ENCODE measurements at places on chromosomes 4 and X.

DNA sequence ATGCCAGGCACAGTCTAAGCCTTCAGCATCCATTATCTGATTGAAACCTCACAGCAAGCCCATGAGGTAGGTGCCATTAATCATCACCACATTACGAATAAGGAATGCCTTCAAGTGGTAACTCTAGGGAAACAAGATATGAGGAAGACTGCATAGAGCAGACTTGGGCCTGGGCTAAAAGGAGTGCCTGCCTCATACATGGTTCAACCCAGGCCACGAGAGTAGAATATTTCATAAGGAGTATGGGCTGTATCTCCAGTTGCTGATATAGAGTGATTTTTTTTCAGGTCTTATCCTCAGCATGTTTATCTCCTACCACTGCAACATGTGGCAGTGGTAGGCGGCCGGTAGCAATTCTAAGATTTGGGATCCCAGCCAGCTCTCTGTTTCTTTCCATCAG is 51.7 kb downstream of the ATP11C start:
- DNase-seq, result no peak

DNA sequence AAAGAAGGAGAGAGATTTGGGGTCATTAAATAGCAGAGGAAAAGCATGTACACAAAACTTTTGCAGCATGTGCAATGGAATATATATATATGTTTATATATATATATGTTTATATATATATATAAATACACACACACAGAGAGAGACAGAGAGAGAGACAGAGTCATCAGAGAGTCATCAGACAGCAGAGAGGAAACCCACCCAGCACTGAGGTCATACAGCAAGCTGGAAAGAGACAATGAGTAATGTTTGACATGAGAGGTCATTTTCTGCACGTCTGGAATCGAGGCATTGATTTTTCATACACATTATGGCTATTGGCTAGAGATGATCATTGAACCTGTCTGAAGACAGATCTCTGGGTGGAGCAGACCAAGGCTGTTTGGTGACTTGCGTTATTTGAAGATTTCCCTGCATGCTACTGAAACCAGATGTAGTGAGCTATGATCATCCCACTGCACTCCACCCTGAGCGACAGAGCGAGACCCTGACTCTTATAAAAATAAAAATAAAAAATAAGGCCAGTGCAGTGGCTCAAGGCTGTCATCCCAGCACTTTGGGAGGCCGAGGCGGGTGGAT is 48.8 kb upstream of the SHOX start:
- DNase-seq, result no peak

DNA sequence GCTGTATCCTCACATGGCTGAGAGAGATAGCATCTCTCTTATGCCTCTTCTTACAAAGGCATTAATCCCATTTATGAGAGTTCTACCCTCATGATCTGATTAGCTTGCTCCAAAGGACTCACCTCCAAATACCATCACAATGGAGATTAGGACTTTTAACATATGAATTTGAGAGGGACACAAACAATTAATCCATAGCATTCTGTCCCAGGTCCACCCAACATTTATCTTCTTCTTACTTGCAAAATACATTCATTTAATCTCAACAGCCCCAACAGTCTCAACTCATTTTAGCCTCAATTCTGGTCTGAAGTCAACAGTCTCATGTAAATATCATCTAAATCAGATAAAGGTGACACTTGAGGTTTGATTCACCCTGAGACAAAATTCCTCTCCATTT is 555.4 kb downstream of the RAB28 start:
- DNase-seq, result no peak

DNA sequence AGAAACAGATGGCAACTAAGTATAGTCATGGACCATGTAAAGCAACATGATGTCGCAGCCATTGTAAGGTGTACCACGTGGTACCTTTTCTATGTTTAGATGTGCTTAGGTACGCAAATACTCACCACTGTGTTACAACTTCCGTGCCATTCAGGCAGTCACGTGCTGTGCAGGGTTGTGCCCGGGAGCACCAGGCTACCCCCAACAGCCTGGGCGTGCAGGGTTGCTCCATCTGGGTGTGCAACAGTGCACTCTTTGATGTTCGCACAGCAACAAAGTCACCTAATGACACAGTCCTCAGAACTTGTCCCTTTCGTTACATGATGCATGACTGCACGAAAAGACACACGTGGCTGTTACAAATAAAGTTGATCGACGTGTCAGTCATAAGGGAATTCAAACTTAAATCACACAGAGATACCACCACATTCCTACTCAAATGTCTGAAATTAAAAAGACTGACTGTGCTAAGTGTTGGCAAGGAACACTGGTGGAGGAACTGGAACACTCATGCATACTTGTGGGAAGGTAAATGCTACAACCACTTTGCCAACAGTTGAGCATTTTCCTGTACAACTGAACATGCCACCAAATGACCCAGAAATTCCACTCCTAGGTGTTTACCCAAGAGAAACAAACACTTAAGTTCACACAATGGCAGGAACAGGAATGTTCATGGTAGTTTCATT is 24.3 kb downstream of the CPLX1 start:
- DNase-seq, result no peak

- DNase-seq, result no peak
These were observed 8.1 kb downstream of the DNAJB14 start for GRCh38 chr4:99938243-99938753.

GRCh38 chr4:105149771-105150170 is 3.1 kb downstream of the TET2 start:
- no peak for DNase-seq

GRCh38 chr4:6916587-6917460 is 7.2 kb downstream of the TBC1D14 start:
- DNase-seq, result no peak

DNA sequence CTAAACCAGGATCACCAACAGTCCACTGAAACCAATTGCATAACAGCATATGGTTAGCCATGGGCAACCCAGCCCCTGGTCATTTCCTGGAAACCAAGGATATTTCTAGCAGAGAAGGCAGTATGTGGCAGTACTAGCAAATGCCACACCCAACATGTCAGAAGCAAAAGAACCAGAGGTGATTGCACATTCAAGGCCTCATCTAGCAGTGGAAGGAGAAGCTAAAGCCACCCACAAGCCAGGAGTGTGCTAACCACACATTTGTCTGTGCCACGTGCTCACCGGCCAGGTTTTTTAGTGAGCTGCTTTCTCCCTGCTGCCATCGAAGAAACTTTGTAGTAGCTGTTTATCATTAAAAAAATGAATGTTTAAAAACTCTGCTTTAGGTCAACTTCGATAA is 42.0 kb downstream of the TEC start:
- DNase-seq, result no peak

DNA sequence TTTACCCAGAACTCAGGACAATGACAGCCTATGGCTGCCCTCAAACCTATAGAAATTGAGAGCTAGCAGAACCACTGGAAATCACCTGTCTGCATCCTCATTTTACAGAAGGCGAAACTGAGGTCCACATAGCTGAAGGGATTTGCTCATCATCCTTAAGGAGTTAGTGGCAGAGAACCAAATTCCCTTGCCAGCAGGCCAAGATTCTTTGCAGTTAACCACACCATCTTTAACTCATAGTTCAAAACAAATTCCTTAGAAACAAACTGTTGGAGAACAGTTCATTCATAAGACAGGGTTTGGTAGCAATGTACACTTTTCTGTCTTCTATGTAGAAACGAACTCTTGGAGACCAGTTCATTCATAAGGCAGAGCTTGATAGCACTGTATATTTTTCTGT is 37.9 kb upstream of the RAP2C start:
- no peak for DNase-seq

DNA sequence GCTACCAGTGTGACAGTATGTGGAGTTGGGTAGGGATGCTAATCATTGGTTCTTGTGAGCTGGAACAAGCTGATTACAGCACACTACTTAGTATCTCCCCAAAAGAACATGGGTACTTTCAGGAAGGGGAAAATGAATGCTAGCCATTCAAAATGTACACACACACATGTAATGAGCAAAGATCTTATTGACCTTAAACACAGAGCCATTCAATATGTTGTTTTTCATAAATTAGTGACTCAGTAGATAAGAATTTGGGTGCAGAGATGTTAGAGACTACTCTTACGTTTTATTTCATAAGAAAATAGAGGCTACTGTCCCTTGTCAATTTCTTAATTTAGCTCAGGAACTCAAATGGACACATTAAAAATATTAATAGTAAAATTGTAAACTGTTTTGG is 509.5 kb upstream of the ATOH1 start:
- no peak for DNase-seq

DNA sequence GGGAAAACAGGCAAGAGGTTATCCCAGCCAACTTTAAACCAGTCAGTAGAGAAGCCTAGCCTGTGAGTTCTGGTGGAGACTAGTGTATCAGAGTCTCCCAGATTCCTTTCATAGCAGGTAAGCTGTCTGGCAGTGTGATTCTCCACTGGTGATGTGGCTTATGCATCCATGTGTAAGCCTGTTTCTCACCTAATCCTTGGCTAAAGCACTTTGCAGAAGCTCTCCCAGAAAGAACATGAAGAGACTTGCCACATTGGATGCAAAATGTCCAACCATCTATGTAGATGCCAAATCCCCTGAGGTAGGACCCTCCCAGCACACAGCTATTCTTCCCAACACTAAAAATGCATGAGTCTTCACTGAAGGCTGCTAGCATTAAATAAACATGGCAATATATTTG is 111.7 kb downstream of the CHRNA9 start:
- no peak for DNase-seq

DNA sequence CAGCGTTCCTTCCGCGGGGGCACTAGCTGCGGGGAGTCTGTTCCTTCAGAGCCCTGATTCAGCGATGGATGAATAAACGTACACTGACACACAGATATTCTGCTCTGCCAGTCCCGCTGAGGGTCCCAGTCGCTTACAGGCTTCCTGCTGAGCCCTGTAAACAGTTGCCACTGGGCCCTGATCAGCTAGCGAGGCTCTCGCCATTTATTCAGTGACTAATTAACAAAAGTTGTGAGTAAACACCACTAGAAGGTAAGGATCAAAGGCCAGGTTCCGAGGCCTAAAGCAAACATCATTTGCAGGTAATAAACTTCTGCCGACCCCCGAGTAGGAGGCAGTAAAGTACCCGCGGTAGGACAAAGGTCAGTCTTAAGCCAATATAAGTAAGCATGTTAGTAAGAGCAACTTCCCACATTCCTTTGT is 442.6 kb upstream of the GALNT7 start:
- no peak for DNase-seq

- no peak for DNase-seq
These were observed 106.8 kb downstream of the COL25A1 start for GRCh38 chr4:109195646-109196045.

DNA sequence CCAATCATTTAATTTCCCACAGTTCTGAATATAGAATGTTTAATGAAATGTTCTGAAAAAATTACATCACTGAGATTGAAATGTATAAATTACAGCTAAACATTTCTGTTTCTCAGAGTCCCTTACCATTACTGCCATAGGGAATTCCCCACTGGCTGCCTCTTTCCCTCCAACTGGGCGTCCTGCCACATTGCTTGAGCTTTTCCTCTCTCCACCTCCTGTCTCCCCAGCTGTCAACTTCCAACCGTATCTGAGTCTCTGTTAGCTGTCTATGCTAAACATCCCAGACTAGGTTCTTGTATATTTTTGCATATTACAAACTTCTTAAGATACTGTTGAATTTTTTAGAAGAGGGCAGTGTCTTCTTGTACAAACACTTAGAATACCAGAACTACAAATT is 407.3 kb upstream of the SLIT2 start:
- no peak for DNase-seq

DNA sequence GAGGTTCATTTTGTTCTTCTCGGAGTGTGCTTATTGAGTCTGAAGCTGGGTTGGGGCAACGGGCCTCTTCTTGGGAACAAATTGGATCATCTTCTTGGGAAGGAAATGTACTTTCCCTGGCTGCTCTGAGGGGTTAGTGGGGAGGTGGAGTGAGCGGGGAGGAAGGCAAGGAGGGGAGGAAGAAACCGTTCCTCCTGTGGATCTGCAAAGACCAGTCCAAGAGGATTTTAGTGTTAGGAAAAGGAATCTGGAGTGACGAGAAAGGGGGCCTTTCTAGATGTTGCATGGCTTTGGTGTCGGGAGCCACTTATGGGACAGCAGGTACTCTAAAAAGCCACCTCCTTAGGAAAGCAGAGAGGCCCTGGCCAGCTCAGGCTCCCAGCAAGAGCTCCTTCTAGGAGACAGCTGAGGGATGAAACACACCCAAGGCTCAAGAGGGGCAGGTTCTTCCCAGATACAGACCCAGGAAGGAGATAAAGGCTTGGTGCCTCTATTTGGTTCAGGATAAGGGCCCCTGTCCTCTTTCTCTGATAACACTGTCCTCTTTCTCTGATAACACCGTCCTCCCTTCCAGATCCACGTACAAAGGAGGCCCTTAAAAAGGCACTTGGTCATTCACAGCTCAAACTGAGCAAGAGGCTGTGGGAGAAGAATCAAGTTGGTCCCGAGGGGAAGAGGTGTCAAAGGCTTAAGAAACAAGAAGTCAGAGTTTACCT is 451 bp downstream of the SOD3 start:
- no peak for DNase-seq

DNA sequence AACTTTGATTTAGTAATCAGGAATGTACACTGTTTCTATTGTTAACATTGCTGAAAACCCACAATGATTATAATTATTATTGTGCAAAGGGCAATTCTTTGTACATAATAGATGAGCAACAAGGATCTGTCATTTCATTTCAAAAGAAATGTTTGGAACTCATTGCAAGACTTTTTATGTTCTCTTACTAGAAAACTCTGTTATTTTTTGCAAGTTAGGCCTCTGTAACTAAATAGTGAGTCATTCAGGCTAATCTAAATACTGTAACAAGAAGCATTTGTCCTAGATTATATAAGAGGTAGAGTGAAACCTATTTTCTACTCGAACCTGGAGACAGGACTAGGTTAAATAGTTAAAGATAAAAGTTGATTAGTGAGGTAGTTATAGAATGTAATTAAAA is 93.2 kb upstream of the FAM47B start:
- DNase-seq, result no peak

GRCh38 chr4:29708473-29708872 is 1011.7 kb upstream of the PCDH7 start:
- no peak for DNase-seq

GRCh38 chr4:51995647-51996220 is 24.4 kb downstream of the LRRC66 start:
- no peak for DNase-seq

GRCh38 chrX:2689773-2690666 is 1.1 kb upstream of the CD99 start:
- DNase-seq, result no peak

- DNase-seq, result no peak
These were observed 29.9 kb downstream of the VEGFC start for GRCh38 chr4:176762661-176763308.

DNA sequence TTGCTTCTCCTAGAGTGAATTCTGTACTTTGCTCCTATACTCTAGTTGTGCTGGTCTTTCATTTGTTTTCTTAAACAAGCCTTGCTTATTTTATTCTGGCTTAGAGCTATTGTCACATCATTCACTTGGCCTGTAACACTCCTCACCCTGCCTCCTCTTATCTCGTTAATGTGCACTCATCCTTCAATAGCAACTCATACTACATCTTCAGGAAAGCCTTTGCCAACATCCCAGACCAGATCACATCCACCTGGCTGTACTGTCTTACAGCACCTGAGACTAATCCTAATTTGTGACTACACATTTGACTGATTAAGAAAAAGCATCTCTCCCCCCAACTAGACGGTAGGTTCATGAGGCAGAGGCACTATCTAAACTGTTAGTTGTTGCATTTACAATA is 80.8 kb downstream of the SLC7A11 start:
- DNase-seq, result no peak

GRCh38 chrX:129230168-129230567 is 293.1 kb downstream of the SMARCA1 start:
- no peak for DNase-seq

- DNase-seq, result no peak
These were observed 150.0 kb downstream of the ANAPC10 start for GRCh38 chr4:144948009-144948408.

Measured in activated CD4-positive, alpha-beta T cell treated with anti-CD3 and anti-CD28 coated beads, Interleukin-2, amount 50 U/mL, for 24 hours (primary cell).